ENCODE measurements at places on chromosomes 1 and 21.

GRCh38 chr21:16908077-16908476 lies 604.8 kb upstream of the CXADR start:
- DNase-seq: no peak

DNA sequence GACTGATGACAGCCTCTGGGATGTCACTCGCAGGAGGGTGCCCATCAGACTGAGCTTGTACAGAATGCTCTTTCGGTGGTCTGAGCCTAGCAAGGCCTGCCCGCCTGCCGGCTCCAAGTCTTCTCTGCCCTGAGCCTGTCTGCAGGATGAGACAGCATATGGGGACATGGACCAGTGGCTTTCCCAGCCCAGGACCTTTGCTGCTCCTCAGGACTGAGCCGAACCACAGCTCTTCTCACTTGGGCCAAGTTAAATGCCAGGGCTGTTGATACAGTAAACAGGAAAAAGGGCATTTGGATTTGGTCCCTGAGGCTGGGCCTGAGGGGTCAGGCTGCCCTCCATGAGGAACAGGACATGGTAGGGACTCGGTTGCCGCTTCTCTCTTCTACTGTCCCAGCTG lies 64.3 kb upstream of the EPS8L3 start:
- no peak for DNase-seq

- DNase-seq: no peak
These were observed 4.3 kb downstream of the PRMT2 start for GRCh38 chr21:46639489-46640386.

DNA sequence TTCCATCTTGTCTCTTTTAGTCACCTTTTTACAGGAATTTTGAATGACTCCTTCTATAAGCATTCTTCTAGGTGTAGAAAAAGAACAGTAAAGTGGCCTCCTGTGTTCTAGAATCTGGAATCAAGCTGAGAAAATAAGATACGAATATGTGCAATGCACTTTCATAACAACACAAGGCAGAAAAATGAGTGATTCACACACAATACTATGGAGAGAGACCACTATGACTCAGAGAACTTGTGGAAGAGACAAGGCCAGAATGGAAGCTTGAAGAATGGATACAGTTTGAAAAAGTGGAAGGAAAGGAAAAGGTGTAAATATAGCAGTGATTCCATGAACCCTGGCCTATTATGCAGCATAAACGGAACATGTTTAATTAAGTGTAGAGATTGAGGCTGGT lies 57.1 kb upstream of the SAMSN1 start:
- no peak for DNase-seq

- no peak for DNase-seq
These were observed 141.4 kb downstream of the SMYD3 start for GRCh38 chr1:246365708-246366107.

DNA sequence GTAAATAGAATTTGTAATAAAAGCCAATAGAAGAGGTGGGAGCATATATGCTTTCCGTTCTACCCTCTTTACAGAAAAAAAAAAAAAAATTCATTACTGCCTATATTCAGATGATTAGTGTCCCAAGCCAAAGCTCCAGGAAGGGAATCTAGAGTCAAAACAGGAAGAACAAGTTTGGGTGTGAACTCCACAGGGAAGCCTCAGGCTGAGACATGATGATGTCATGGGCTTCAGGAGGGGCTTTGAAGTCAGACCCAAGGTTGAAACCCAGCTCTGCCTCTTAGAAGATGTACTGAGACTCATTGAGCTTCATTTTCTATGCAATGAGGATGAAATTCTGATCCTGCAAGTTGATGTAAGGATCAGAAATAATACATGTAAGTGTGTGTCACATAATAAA lies 250.0 kb upstream of the ADGRL2 start:
- DNase-seq: no peak

DNA sequence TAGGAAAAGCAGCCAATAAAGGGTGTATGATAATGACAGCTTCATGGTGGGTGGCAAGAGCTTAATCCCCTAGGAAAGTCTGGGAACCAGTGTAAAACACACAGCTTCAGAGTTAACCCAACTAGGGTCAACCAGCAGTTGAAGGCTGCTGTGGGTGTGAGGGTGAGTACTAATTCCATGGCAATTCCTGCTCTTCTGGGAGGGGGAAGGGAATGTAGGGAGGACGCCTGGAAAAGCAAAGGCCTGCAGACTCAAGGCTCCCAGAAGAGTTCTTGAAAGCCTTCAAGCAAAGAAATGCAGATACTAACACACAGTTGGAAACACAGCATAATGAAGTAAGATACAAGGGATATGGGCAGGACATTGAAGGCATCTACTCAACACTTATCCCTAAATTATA lies 28.1 kb downstream of the TTLL7 start:
- DNase-seq: no peak

DNA sequence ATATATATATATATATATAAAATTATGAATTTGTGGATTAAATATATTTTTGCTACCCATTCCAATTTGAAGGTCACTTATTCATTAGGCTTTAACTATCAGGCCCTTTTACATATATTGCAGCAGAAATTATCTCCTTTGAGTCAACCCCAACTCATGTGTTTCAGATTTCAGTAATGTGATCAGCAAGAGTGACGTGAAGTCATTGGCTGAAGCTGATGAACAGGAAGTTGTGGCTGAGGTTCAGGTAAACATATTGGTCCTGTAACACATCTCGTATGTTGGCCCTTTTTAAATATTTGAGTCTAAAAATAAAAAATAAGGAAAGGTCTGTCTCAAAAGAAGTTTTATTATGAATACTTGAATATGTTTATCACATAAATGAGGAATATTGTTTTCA lies 8.5 kb downstream of the VPS45 start:
- DNase-seq: no peak

DNA sequence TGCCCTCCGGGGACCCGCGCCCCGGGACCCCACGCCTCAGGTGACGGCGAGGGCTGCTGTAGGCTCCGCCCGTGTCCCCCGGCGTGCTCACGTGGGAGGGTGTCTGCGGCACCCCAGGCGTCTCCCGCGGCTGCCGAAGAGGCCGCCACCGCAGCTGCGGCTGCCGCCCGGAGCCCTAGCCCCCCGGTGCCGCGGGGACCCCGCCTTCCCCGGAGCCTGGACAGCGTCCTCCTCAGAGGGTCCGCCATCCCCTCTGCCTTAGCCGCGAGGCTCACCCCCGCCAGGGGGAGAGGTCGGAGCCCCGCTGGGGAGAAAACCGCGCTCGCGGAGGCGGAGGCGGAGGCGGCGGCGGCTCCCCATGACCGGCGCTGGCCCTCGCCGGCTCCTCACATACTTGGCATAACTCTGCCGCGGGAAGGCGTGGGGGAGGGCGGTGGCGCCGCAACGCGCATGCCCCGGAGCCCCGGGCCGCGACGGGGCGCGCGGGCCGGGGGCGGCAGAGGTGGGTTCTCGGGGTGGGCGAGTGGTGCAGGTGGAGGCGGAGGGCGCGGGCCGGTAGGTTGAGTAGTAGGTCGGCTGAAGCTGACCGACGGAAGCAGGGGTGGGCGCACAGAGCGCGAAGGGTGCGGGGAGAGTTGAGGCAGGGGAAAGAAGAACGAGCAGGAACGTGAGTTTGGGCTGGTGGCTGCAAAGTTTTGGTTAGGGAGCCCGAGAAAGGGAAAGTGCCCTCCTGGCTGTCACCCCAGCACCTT lies 700 bp upstream of the SYDE2 start:
- peak; percentile 54 for DNase-seq

- no peak for DNase-seq
These were observed 149.7 kb downstream of the PGBD5 start for GRCh38 chr1:230276401-230276800.

DNA sequence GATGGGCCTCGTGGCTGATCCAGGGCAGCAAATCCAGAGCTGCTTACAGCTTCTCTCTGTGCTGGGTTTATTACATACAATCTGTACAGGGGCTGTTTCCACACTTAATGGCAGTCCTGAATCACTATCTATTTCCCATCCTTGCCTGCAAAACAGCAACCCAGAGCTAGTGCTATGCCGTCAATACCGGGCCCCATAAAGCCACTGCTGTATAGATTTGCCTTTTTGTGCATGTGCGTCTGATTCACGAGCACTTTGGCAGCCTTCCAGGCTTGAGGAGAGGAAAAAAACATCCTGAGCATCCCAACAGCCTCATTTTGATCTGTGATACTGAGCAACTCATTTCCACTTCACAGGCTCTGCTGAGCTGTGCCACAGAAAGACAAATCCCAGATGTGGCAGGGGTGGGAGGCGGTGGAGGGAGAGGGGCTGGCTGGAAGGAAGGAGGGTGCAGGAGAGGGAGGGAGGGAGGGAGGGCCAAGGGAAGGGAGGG lies 65.2 kb upstream of the TARBP1 start:
- DNase-seq: no peak
